ENCODE measurements at places on chromosomes 5 and 9.

GRCh38 chr9:20495098-20495497 is 127.2 kb downstream of the MLLT3 start:
- DNase-seq: no peak

DNA sequence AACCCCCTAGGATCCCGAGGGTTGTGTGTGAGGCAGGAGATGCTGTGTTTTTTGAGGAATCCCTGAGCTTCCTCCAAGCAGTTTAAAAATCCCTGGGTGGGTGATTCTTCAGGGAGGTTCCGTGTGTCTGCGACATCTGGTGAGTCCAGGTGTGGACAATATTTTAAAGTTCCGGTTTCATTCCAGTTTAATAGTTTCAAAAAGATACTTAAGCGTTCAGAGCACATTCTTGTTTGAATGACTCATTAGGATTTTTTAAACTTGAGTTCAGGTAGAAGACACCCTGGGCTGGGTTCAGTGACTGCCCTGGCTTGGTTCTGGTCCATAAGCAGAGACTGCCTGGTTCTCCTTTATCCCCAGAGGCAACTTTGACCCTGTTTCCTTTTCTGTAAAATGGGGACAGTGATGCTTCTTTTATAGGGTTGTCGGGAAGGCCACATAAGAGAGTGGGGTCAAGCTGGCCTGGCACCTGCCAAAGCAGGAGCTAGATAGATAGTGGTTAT is 119.2 kb downstream of the RGS3 start:
- no peak for DNase-seq

- peak; percentile 78 for DNase-seq
These were observed 8.6 kb downstream of the SCGB3A2 start for GRCh38 chr5:147887026-147887627.

GRCh38 chr9:706606-707459 is 134.7 kb upstream of the DMRT1 start:
- DNase-seq: peak; percentile 93

GRCh38 chr9:76516871-76517270 is 57.9 kb downstream of the GCNT1 start:
- no peak for DNase-seq

GRCh38 chr9:109481856-109482255 is 16.3 kb downstream of the PTPN3 start:
- no peak for DNase-seq

DNA sequence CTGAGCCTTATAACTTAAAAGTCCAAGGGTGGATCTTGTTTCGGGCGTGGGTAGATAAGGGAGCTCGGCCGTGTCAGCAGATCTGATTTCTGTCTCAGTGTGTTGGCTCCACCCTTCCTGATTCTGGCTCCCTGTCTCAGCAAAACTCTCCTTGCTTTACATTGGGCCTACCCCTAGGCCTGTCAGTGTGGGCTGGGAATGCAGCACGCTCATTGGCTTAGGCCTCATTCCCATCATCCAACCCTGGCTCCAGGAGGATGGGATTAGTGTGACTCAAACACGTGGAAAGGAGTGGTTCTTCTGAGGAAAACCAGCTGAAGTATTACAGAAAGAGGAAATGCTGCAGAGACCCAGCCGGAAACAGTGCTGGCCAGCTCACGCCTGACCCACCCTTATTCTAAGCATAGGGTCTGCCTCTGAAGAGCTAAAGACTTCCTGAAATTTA is 59.9 kb downstream of the ZFAND5 start:
- DNase-seq: peak; percentile 30

- peak; percentile 93 for DNase-seq
These were observed at the start of gene NXNL2 for GRCh38 chr9:88534456-88535225. Gene NXNL2, plus strand, starts transcription at chr9:88535178. Its CDS starts 257 bp downstream, at chr9:88535435.

- peak; percentile 96 for DNase-seq
These were observed 203.3 kb upstream of the CDH9 start for GRCh38 chr5:27241564-27242257.

DNA sequence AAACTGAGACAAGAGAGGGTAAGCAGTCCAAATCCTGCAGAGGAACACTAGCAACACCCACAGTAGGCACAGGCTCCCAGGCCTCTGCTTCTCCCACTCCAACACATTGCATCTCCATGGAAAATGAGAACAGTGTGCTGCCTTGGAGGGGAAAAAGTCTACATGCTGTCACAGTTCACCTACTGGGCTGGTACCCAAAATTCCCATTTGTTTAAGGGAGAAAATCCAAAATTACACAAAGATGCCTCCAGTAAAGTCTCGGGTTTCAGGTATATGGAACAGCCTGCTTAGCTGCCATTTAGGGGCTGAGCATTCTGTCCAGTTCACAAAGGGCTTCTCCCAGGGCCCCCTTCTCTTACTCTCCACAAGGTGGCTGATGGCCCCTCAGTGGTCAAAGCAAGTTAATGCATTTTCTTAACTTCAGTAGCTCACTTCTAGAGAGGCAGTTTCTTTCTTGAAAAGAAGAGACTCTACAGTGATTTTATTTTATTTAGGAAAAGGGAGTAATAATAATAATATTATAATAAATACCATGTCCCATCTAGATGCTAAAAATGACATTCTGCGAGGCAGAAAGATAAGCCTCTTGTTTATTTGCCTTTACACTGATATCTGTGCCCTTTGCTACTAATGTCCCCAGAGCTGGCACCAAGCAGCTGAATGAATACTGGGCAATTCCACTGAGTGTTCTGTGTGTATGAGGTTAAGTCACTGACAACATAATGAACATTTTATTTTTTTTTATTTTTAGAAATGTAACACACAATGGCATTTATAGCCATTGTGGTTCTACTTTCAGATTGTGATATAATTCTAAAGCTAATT is 89.4 kb downstream of the RGS7BP start:
- DNase-seq: no peak

GRCh38 chr5:169146158-169146557 is 154.8 kb downstream of the SLIT3 start:
- DNase-seq: no peak

DNA sequence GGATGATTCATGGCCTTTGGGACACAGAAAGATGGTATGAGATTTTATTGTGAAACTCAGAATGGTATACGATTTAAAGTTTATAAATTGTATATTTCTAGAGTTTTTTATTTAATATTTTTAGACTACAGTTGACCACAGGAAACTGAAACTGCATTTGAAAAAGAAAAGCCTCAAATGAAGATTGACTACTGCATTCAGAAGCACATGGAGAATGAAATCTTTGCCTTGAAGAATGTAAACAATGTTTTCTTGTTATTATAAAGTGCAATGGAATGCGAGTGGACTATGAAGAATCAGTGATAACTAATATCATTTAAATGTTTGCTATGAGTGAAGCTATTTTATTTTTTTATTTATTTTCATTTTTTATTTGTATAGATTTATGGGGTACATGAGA is 169.1 kb upstream of the CDH18 start:
- DNase-seq: peak; percentile 38

- DNase-seq: no peak
These were observed 74.0 kb upstream of the PHYKPL start for GRCh38 chr5:178306430-178307225.

GRCh38 chr9:88312045-88312444 is 76.2 kb upstream of the SPIN1 start:
- no peak for DNase-seq

DNA sequence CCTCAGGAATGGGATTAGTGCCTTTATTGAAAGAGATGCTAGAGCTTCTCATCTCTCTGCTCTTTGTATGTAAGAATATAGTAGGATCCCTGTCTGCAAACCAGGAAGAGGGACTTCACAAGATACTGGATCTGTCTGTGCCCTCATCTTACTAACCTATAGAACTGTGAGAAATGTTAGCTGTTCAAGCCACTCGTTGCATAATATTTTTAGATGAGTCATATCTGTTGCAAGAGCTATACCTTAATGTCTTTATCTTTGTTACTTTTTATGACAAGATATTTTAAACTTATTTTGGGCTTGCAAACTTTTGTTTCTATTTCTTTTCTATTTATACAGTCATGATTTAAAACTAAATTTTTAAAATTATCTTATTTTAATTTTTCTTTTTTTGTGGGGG is 1296.8 kb upstream of the CDH6 start:
- no peak for DNase-seq

Data from adipocyte (in vitro differentiated cells).